Activated naive CD4-positive, alpha-beta T cell treated with anti-CD3 and anti-CD28 coated beads, Interleukin-2, amount 50 U/mL, for 72 hours (primary cell): ENCODE measurements at places on chromosomes 13 and 19. TPM values are rescaled to one million over a fixed set of nuclear protein-coding genes. Genes with fewer than 3 reads are reported as not detected.

- no peak for DNase-seq
Measured at GRCh38 chr13:97627566-97627965, 193.6 kb downstream of the RAP2A start.

- peak; percentile 48 for DNase-seq
Measured at GRCh38 chr19:38134540-38135149, 89.4 kb downstream of the DPF1 start.

CEACAM16 gene
- not detected for total RNA-seq

ZNF135 gene
- 0.82 TPM for total RNA-seq

- no peak for DNase-seq
Measured at GRCh38 chr19:13024951-13025697, 29.8 kb downstream of the NFIX start.

DNA sequence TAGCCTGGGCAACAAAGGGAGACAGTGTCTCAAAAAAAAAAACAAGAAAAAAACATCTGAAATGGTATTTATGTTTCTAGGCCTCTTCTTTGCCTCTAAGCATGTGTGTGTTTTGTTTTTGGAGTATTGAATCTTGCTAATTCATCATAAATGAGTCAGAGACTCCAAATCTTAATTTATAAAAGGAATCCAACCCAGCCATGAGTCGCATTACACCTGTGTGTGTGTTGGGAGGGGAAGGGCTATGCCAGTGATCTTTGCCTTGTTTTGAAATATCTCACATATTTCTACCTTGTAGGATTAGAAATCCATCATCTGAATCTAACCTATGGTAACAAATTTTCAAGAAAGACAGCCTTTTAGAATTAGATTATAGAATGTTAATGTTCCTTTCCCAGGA lies 4.0 kb downstream of the ZNF331 start:
- no peak for DNase-seq
